Activated CD4-positive, alpha-beta T cell treated with anti-CD3 and anti-CD28 coated beads for 24 hours (primary cell): ENCODE measurements at places on chromosomes 7 and 10.

DNA sequence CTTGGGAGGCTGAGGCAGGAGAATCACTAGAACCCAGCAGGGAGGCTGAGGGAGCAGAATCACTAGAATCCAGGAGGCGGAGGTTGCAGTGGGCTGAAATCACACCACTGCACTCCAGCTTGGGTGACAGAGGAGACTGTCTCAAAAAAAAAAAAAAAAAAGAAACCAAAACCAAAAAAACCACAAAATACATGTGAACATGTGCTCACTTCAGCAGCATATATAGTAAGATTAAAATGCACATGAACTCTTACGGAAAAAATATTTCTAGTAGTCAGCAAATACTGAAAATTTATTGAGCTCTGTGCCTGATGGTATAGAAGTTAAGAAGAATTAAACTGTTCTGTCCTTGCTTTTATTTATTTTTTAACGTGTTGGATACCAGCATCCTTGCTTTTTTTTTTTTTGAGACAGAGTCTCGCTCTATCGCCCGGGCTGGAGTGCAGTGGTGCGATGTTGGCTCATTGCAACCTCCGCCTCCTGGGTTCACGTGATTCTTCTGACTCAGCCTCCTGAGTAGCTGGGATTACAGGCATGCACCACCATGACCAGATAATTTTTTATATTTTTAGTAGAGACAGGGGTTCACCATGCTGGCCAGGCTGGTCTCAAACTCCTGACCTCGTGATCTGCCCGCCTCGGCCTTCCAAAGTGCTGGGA lies 9.6 kb upstream of the ZNF487 start:
- DNase-seq = no peak

GRCh38 chr7:64574540-64575099 lies 11.7 kb upstream of the ZNF680 start:
- DNase-seq = no peak

DNA sequence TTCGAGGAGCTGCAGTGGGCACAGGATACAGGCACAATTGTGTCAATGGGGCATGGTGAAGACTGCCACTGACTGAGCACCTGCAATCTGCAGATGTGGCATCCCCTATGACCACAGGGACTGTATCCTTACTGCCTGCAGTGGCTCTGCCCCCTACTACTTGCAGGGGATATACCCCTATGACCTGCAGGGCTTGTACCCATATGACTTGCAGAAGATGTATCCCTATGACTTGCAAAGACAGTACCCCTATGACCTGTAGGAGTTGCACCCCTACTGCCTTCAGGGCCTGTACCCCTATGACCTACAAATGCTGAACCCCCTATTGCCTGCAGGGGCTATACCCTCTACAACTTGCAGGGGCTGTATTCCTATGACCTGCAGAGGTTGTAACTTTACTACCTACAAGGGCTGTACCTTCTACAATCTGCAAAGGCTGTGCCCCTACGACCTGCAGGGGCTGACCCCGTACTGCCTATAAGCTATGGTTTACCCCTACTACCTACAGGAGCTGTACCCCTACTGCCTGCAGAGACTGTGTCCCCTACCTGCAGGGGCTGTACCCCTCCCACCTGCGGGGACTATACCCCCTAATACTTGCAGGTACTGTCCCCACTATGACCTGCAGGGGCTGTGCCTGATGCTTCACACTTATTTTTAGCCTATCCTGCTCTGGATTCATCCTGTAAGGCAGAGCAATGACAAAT lies 65.9 kb upstream of the ADAM12 start:
- DNase-seq = no peak

GRCh38 chr10:23829556-23829955 lies 379.4 kb upstream of the KIAA1217 start:
- DNase-seq = no peak

GRCh38 chr7:48049850-48050249 lies 14.5 kb downstream of the C7orf57 start:
- no peak for DNase-seq

DNA sequence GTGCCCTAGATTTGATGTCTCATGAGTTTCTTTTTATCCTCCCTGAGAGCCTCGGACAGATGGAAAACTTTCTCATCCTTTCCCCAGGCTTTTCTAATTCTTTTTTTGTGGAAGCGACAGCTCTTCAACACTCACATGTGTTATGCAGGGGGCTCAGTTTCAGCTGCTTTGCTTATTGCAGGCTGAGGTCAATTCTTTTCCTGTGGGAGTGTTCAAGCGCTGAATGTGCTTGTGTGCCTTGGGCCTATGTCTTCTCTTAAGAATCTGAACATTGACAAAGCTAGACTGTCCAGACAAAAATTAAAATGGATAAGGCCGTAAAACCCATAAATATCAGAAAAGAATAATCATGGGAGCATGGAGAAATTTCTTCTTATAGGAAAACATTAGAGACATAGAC lies 125.2 kb upstream of the STEAP4 start:
- no peak for DNase-seq

- no peak for DNase-seq
Observed at GRCh38 chr10:73983096-73984047, 14.5 kb upstream of the VCL start.

GRCh38 chr10:92691591-92692079 lies 1.9 kb downstream of the HHEX start:
- DNase-seq = no peak

GRCh38 chr10:78512205-78512550 lies 478.5 kb downstream of the RPS24 start:
- DNase-seq = no peak

GRCh38 chr7:117248829-117249228 lies 74.0 kb downstream of the WNT2 start:
- no peak for DNase-seq
